Activated CD8-positive, alpha-beta memory T cell treated with anti-CD3 and anti-CD28 coated beads, Interleukin-2, amount 10 ng/mL, durations not matched to agents 7 days and 5 days (primary cell): ENCODE measurements at places on chromosomes 7 and 10.

GRCh38 chr7:13742126-13742525 lies 247.3 kb downstream of the ETV1 start:
- no peak for DNase-seq

- DNase-seq: no peak
These were observed 24.5 kb downstream of the FOXK1 start for GRCh38 chr7:4706384-4707216.

GRCh38 chr10:44805466-44806210 lies 105.5 kb upstream of the TMEM72 start:
- DNase-seq: peak; percentile 9

DNA sequence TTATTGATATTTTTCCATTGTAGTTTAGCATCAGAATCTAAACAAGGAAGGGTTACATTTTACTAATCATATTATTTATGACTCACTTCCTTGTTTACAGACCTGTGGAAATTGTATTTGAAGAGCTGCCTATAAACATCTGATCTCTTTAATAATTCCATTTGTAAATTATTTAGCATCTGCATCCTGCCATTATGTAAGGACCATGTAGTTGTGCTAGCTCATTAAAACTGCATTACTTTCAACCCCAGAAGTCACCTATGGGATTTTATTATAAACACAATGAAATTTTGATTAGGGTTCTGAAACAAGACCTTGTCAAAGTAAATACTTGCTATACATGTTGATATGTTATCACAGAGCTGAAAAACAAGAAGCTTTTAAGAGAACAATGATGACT lies 146.8 kb upstream of the SLC26A5 start:
- no peak for DNase-seq

- no peak for DNase-seq
These were observed 66.1 kb upstream of the AQP1 start for GRCh38 chr7:30845426-30846135.

DNA sequence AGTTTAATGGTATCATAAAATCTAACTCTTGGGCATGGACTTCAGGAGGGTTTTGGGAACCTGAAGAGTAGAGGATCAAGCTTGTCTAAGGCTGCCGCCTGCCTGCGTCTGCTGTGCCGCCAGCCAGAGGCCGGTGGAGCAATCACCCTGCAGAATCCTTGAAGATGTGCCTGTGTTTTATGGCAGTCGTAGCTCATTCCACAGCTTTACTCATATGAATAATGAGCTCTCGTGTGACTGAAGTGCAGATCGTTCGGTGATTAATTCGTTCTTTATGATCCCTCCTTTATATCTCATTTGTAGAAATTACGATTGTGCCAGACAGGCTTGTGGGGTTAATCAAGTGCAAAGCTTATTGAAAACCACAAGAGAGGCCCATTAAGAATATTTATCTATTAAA lies 100.8 kb downstream of the ACTR3B start:
- no peak for DNase-seq

GRCh38 chr10:86262688-86263181 lies 103.9 kb downstream of the GRID1 start:
- peak; percentile 18 for DNase-seq

DNA sequence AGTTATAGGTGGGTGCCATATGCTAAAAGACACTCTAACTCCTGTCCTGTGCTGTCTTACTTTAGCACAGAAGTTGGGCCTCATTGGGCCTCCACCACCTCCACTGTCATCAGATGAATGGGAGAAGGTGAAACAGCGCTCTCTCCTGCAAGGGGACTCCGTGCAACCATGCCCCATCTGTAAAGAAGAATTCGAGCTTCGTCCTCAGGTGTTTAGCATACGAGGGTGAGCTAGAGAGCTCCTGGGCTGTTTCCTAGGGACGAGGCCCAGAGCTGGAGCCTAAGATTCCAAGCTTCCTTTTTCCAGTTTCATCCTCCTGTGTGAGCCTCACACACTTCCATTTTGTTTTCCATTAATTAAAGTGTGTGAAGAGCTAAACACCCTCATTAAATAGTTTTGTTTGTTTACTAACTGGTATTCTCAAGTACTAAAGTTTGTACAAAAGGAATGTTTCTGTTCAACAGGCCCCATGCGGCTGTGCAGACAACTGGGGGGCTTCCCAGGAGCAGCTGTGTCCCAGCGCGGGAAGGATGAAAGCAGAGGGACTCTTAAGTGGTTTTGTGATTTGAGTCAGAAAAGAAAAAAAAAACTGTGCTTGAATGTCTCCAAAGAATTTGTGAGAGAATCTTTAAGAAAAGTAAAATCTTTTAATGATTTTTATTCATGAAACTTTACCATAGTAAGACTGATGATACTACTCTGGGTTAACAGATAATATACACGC lies 14.1 kb downstream of the RNF32 start:
- no peak for DNase-seq

DNA sequence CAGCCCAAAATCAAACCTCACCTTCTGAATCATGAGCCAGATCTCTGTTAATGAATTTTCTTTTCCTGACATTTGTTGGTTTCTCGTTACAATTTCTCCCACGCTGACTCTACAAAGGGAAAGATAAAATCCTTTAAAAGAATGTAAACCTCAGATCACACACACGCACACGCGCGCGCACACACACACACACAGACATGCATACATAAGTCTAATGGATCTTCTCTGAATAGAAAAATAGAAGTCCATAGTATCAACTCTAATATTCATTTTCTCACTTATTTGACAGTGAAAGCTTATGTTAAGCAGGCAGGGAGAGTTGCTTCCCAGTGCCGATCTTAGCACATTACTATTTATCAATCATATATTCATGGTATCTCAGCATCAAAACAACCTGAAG lies 1.4 kb downstream of the ETV1 start:
- DNase-seq: no peak

- DNase-seq: no peak
These were observed 89.1 kb downstream of the CELF2 start for GRCh38 chr10:11106621-11107374.

- no peak for DNase-seq
These were observed 165.1 kb upstream of the WNT16 start for GRCh38 chr7:121163699-121164098.

- no peak for DNase-seq
These were observed 1244.8 kb upstream of the SORCS1 start for GRCh38 chr10:108409306-108409705.

GRCh38 chr10:131144711-131145375 lies 166.7 kb downstream of the TCERG1L start:
- DNase-seq: no peak

- DNase-seq: no peak
These were observed 1.0 kb downstream of the SEPHS1 start for GRCh38 chr10:13347043-13347499.

GRCh38 chr10:80164596-80164995 lies 32.1 kb downstream of the PLAC9 start:
- DNase-seq: no peak

GRCh38 chr10:43078986-43079273 lies 2.1 kb downstream of the RET start:
- DNase-seq: no peak

- no peak for DNase-seq
These were observed 1.7 kb downstream of the NCAPG2 start for GRCh38 chr7:158702944-158703343.

DNA sequence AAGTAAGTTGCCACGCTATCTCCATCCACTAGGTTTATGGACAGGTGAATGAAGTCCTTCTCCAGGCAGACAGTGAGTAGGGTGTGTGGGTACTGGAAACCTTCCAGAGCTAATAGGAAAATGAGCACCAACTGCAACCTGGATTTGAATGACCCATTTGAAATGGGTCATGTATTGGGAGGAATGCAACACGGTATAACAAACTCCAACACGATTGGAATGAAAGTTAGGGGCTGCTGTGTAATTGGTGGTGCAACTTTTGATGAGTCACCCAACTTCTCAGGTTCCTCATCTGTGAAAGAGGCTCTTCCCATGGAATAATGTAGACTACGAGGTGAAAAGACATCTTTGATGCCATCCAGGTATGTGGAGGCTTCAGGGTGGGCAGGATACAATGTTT lies 241.4 kb upstream of the PODXL start:
- no peak for DNase-seq

- DNase-seq: peak; percentile 58
These were observed 69.3 kb downstream of the AP3M1 start for GRCh38 chr10:74081192-74081803.

GRCh38 chr10:98209441-98209840 lies 58.6 kb downstream of the LOXL4 start:
- DNase-seq: no peak

GRCh38 chr7:117858712-117859111 lies 14.5 kb downstream of the CTTNBP2 start:
- no peak for DNase-seq

DNA sequence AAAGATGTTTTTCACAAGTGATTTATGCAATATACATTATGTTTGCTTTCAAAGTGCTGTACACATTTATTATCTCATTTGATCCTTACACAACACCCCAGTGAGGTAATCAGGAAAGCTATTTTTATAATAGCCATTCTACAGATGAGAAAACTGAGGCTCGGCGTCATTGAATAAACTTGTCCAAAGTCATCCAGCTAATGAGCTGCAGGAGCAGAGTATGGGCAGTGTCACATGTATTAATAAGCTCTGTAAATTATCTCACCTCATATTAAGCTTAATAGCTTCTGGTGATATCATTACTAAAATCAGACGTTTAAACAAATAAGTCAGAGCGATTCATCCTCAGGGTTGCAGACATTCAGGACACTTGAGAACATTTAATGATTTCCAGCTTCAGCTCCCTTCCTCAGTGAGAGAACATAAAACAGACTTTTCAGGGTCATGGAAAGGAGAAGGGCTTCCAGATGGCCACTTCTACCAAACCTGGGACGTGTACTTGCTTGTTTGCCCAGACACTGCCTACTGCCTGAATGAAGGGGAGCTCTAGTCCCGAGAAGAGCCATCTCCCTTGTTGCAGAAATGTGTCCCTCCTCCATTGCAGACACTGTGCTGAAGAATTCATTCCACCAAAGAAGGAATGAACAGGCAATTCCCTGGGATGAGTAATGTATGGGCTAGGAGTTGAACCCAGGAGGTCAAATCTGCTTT lies 20.5 kb upstream of the FZD1 start:
- no peak for DNase-seq

DNA sequence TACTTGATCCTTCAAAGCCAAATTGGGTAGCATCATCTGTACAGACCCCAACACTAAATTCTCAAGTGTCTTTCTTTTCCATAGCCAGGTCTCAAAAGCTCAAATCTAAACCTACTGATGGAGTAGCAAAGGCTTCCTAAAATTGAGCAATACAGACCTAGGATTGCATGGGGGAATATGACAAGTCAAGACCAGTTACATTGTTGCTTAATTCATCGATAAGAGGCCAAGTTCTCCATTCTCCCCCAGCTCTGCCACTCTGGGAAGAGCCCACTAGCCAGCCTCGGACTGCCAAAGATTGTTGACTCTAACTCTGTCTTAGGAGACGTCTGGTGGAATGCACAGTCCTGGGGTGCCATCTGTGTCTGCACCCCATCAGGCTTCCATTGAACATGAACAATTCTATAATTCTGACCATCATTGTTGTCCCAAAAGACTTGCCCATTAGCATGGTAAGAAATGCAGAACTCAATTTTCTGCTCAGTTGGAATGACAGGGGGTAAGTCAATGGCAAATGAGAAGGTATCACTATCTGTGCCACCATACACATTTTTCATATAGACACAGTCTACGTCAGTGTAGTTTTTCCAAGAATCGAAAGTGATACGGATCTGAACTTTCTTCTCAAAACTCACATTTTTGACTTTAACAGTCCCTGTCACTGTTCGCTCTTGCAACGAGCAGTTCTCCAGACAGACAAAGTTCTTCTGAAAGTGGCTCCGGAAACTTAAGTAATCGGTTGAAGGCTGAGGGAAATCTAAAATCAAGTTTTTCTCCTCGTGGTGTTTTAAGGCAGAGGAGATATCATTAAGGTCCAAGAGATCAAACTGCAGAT lies 2.9 kb downstream of the PPP1R3C start:
- no peak for DNase-seq

- peak; percentile 37 for DNase-seq
These were observed 77.1 kb downstream of the CARD11 start for GRCh38 chr7:2966466-2967078.
